Activated CD4-positive, alpha-beta T cell treated with anti-CD3 and anti-CD28 coated beads, Interleukin-2, amount 50 U/mL, for 1 hour (primary cell): ENCODE measurements at places on chromosomes 2 and 18.

GRCh38 chr18:48419277-48420022 lies 10.3 kb upstream of the ZBTB7C start:
- no peak for DNase-seq

- DNase-seq, result no peak
These were observed 253.7 kb downstream of the AGPS start for GRCh38 chr2:177646241-177646640.

GRCh38 chr2:151191001-151191400 lies 70.7 kb downstream of the RBM43 start:
- no peak for DNase-seq

DNA sequence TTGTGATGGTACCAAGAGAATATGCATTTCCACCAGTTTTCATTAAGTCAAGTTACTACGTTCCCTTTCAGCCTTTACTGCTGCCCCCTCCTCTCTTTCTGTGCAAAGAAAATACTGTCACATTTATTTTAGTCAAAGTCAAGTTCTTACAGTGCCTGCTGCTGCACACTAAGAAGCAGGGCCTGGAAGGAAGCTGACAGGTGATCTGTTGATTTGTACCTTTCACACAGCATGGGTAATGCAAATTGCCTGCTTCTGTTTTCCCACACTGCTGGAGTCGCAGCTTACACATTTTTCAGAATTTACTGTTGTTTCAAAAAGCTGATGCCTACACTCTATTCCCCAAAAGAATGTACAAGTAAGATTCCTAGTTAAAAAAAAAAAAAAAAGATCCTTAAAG lies 48.7 kb upstream of the CD226 start:
- DNase-seq, result no peak

- no peak for DNase-seq
These were observed 57.3 kb downstream of the UNC50 start for GRCh38 chr2:98665677-98666076.

GRCh38 chr18:24187049-24187448 lies 48.2 kb downstream of the CABYR start:
- DNase-seq, result no peak

DNA sequence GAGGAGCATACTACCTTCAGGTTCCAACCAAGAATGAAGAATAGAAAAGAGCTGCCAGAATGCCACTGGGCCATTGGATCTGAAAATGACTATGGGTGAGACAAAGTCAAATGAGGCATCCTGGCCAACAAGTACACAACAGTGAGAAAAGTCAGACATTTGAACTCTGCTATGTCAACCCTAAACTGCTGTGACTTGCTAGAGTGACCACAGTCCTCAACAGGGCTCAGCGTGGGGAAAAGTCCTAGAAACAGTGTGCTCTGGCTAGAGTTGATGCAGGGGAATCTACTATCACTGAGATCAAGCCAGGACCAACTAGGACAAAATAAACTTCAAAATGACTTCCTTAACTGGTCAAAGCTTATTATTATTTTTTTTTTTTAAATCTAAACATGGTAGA lies 98.2 kb upstream of the FZD5 start:
- no peak for DNase-seq
